ENCODE measurements at places on chromosomes 5 and 9.

DNA sequence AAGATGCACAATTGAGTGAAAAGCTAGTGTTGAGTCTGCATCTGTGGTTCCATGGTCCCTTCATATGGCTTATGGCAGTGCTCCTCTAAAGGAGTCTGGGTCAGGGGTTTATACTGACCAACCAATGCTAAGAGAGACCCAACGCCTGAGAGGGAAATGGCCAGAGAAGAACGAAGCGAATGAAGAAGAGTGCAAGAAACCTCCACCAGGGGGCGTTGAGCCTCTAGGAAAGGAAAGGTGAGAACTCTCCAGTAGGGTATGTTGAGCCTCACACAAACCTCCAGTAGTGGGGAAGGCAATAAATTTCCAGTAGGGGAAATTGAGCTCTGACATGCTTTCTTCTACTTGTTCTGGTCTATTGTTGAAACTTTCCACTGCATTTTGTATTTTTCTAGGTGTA is 470.6 kb downstream of the PRDM9 start:
- H3K27ac ChIP-seq, result no peak overlapping the region
- no peaks in the 10 kb centered on the region for H3K36me3 ChIP-seq
- no peak overlapping the region for H3K4me3 ChIP-seq
- no peak for DNase-seq
- H3K4me1 ChIP-seq, result no peaks in the 10 kb centered on the region

DNA sequence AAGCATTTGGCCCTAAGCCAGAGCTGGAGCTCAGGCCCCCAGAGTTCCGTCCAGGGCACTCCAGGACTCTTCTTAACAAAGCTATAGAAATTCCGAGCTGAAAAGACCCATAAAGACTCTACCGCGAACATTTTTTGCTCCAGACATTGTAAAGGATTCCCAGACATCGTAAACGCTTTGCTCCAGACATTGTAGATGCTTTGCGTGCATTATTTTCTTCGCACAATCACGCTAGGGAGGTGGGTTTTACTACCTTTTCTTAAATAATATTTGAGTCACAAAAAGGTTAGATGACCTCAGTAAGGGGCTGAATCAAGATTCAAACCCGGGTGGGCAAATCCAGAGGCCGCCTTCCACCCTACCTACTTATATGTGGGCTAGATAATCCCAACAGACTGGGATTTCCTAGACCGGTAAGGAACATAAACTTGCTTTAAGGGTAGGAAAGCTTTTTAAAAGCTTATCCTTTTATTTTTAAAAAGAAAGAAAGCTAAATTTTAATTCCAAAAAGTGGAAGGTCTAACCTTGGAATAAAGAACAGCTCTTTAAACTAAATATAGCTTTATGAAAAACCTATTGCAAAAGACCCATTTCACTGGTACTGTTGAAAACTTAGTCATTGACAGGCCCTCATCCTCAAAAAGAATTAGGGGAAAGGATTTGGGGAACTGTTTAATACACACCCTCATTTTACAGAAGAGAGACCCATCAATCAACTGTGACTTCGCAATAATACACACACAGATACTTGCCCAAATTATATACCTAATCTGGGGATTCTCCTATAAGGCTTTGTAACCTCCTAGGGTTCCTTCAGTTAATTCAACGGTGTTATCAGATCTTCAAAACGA is 822 bp upstream of the TNIP1 start:
- no peaks in the 10 kb centered on the region for H3K27me3 ChIP-seq
- H3K4me1 ChIP-seq, result peaks cover 30% of the 10 kb centered on the region
- H3K4me3 ChIP-seq, result peak overlapping the region; percentile 71
- H3K36me3 ChIP-seq, result no peaks in the 10 kb centered on the region
- DNase-seq, result no peak

- H3K36me3 ChIP-seq, result no peaks in the 10 kb centered on the region
- H3K27ac ChIP-seq, result peak overlapping the region; percentile 96
- no peak overlapping the region for H3K4me3 ChIP-seq
- H3K27me3 ChIP-seq, result no peaks in the 10 kb centered on the region
These were observed 33.5 kb downstream of the ANGPTL2 start for GRCh38 chr9:127088724-127089615.

- H3K36me3 ChIP-seq, result no peaks in the 10 kb centered on the region
- H3K4me1 ChIP-seq, result no peaks in the 10 kb centered on the region
- no peak overlapping the region for H3K4me3 ChIP-seq
- H3K27me3 ChIP-seq, result no peaks in the 10 kb centered on the region
These were observed 86.6 kb downstream of the BOD1 start for GRCh38 chr5:173529861-173530260.

GRCh38 chr5:154567155-154567554 is 89.1 kb upstream of the HAND1 start:
- H3K36me3 ChIP-seq, result no peaks in the 10 kb centered on the region
- DNase-seq, result no peak
- peaks cover 3% of the 10 kb centered on the region for H3K27me3 ChIP-seq
- H3K4me1 ChIP-seq, result no peaks in the 10 kb centered on the region
- no peak overlapping the region for H3K27ac ChIP-seq

- no peak overlapping the region for H3K27ac ChIP-seq
- H3K27me3 ChIP-seq, result no peaks in the 10 kb centered on the region
- H3K4me1 ChIP-seq, result no peaks in the 10 kb centered on the region
- H3K4me3 ChIP-seq, result no peak overlapping the region
- H3K36me3 ChIP-seq, result no peaks in the 10 kb centered on the region
These were observed 109.6 kb upstream of the PJA2 start for GRCh38 chr5:109519416-109519815.

- no peaks in the 10 kb centered on the region for H3K36me3 ChIP-seq
- no peak overlapping the region for H3K4me3 ChIP-seq
- no peak for DNase-seq
- H3K27me3 ChIP-seq, result no peaks in the 10 kb centered on the region
These were observed 31.2 kb downstream of the PTPN3 start for GRCh38 chr9:109466623-109467590.

DNA sequence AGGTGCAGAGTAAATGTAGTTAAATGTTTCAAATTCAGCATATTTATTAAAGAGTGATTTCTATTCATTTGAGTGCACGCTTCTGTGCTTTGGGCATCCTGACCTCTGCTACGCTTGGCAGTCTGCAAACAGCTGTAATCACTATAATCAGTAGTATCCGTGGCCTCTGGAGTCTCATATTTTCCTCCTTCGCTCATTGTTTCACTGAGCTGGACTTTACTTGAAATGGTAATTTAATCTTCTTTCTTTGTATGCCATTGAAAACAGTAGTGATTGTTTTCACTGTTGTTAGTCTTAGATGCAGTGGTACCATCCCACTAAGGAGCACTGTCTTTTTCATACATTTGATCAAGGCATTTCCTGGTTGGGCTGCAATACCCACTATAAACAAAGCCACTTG is 43.5 kb upstream of the CAVIN4 start:
- H3K27ac ChIP-seq, result no peak overlapping the region
- H3K4me3 ChIP-seq, result no peak overlapping the region
- H3K27me3 ChIP-seq, result no peaks in the 10 kb centered on the region
- no peaks in the 10 kb centered on the region for H3K4me1 ChIP-seq
- DNase-seq, result no peak

GRCh38 chr9:38622288-38622674 is 1.9 kb upstream of the ANKRD18A start:
- peak overlapping the region; percentile 72 for H3K4me3 ChIP-seq
- no peak overlapping the region for H3K27ac ChIP-seq
- H3K4me1 ChIP-seq, result no peaks in the 10 kb centered on the region
- H3K36me3 ChIP-seq, result no peaks in the 10 kb centered on the region
- no peak for DNase-seq
- H3K27me3 ChIP-seq, result no peaks in the 10 kb centered on the region

DNA sequence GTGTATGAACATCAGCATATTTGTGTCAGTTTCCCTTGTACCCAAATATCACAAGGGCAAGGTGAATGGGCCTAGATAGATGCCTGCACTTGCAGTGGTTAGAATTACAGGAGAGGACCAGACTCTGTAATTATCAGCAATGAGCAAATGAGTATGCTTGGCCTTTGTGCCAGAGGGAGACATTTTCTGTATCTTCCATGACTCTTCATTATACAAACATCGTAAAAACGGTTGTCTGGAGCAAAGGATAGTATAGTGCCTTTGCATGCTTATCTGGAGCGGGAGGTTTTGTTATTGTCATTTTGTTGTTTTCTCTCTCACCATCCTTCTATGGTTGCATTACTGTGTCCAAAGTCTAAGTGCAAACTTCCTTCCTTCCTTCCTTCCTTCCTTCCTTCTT is 1568.5 kb upstream of the NUDT12 start:
- H3K4me1 ChIP-seq, result no peaks in the 10 kb centered on the region
- no peak overlapping the region for H3K27ac ChIP-seq
- no peaks in the 10 kb centered on the region for H3K36me3 ChIP-seq
- no peaks in the 10 kb centered on the region for H3K27me3 ChIP-seq
- no peak overlapping the region for H3K4me3 ChIP-seq
- DNase-seq, result no peak

- H3K27ac ChIP-seq, result no peak overlapping the region
- no peak for DNase-seq
- H3K4me3 ChIP-seq, result no peak overlapping the region
- H3K27me3 ChIP-seq, result no peaks in the 10 kb centered on the region
- no peaks in the 10 kb centered on the region for H3K36me3 ChIP-seq
- H3K4me1 ChIP-seq, result no peaks in the 10 kb centered on the region
These were observed 236.4 kb upstream of the DAB2 start for GRCh38 chr5:39661026-39661779.

DNA sequence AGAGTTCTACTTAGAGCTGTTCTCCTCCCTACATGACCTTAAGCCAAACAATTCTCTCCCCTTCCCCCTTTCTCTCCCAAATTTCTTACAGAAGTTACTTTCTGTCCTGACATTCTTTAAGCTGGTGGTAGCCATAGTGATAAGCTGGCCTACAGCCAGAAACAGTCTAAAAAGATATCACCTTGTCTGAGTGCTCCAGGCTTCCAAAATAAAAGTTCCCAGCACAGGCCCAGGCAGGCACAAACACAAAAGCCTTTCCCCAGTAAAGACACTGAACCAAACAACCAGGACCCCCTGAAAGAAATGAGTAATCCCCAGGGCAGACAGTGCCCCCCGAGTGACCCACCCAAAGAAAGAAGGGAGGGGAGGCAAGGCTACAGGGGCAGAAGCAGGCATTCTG is 19.2 kb downstream of the SIL1 start:
- peak overlapping the region; percentile 76 for H3K27ac ChIP-seq
- H3K27me3 ChIP-seq, result no peaks in the 10 kb centered on the region
- H3K4me3 ChIP-seq, result no peak overlapping the region
- DNase-seq, result no peak
- H3K4me1 ChIP-seq, result peaks cover 34% of the 10 kb centered on the region
- no peaks in the 10 kb centered on the region for H3K36me3 ChIP-seq

- no peaks in the 10 kb centered on the region for H3K27me3 ChIP-seq
- no peak overlapping the region for H3K4me3 ChIP-seq
- DNase-seq, result no peak
These were observed 9.7 kb downstream of the GALNT10 start for GRCh38 chr5:154200221-154200620.

GRCh38 chr9:82115331-82115730 is 126.8 kb downstream of the SPATA31D1 start:
- H3K27me3 ChIP-seq, result no peaks in the 10 kb centered on the region
- H3K27ac ChIP-seq, result no peak overlapping the region
- H3K36me3 ChIP-seq, result no peaks in the 10 kb centered on the region
- H3K4me1 ChIP-seq, result no peaks in the 10 kb centered on the region

DNA sequence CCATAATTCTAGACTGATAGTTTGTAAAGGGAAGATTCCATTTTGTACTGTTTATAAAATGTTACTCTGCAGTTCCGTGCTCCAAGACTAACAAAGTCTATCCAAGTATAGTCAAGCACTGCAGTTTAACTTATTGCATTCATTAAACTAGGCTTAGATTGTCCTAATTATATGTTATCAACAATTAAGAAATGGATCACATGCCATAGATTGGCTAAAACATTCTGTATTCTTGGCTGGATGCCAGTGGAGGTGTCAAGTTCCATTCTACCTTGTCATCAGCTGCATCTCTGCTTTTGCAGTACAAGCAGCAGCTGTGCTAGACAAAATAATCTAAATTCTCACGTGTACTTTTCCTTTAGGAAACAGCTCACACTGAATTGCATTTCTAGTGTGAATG is 69.4 kb upstream of the MEF2C start:
- H3K27ac ChIP-seq, result no peak overlapping the region
- no peak for DNase-seq
- no peaks in the 10 kb centered on the region for H3K27me3 ChIP-seq
- H3K4me1 ChIP-seq, result no peaks in the 10 kb centered on the region
- H3K36me3 ChIP-seq, result no peaks in the 10 kb centered on the region

DNA sequence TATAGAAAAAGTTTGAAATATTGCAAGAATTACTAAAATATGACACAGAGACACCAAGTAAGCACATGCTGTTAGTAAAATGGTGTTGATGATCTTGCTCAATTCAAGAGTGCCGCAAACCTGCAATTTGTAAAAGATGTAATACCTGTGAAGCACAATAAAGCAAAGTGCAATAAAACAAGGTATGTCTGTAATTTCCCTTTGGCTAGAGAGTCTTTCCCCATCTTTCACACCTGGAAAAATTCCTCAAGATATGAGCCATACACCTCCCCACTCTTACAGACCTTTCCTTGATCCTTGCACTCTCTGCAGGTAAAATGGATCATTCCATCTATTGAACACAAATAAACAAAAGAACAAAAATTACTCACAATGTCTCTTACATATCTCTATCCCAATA is 597.8 kb downstream of the EFNA5 start:
- H3K36me3 ChIP-seq, result no peaks in the 10 kb centered on the region
- no peak for DNase-seq
- no peak overlapping the region for H3K4me3 ChIP-seq
- no peak overlapping the region for H3K27ac ChIP-seq
- no peaks in the 10 kb centered on the region for H3K27me3 ChIP-seq

GRCh38 chr9:112569186-112569585 is 82.6 kb downstream of the KIAA1958 start:
- no peak for DNase-seq
- H3K27ac ChIP-seq, result no peak overlapping the region
- H3K27me3 ChIP-seq, result no peaks in the 10 kb centered on the region
- H3K4me3 ChIP-seq, result no peak overlapping the region
- H3K4me1 ChIP-seq, result no peaks in the 10 kb centered on the region

DNA sequence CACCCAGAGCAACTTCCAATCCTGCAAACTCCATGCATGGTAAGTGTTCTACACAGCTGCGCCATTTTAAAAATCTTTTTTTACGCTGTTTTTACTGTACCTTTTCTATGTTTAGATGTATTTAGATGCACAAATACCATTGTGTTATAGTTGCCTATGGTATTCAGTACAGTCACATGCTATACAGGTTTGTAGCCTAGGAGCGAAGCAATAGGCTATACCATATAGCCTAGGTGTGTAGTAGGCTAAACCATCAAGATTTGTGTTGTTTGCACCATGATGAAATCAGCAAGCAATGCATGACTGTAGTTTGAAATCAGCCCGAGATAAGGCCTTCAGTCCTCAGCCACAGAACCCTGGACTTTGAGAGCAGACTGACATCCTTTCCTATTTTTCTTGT is 101.2 kb downstream of the LIX1 start:
- H3K36me3 ChIP-seq, result no peaks in the 10 kb centered on the region
- H3K27ac ChIP-seq, result no peak overlapping the region
- H3K27me3 ChIP-seq, result no peaks in the 10 kb centered on the region
- no peak overlapping the region for H3K4me3 ChIP-seq
- H3K4me1 ChIP-seq, result no peaks in the 10 kb centered on the region
- no peak for DNase-seq

GRCh38 chr5:128536254-128537220 is 1.5 kb downstream of the FBN2 start:
- H3K4me3 ChIP-seq, result peak overlapping the region; percentile 42
- H3K4me1 ChIP-seq, result peaks cover 6% of the 10 kb centered on the region
- H3K27ac ChIP-seq, result no peak overlapping the region
- H3K36me3 ChIP-seq, result no peaks in the 10 kb centered on the region

- no peak overlapping the region for H3K4me3 ChIP-seq
- no peaks in the 10 kb centered on the region for H3K36me3 ChIP-seq
- H3K27ac ChIP-seq, result no peak overlapping the region
- no peaks in the 10 kb centered on the region for H3K4me1 ChIP-seq
- H3K27me3 ChIP-seq, result no peaks in the 10 kb centered on the region
These were observed 137.6 kb downstream of the SUSD1 start for GRCh38 chr9:112037281-112038016.
